ENCODE measurements at places on chromosomes 6 and 20. TPM values are rescaled to one million over a fixed set of nuclear protein-coding genes. Genes with fewer than 3 reads are reported as not detected.

GRCh38 chr20:21339499-21339898 lies 36.4 kb downstream of the XRN2 start:
- DNase-seq, result no peak

- no peak for DNase-seq
These were observed 9.6 kb downstream of the ZNF318 start for GRCh38 chr6:43359831-43360230.

Gene KIF13A
- total RNA-seq, result 110 TPM

DNA sequence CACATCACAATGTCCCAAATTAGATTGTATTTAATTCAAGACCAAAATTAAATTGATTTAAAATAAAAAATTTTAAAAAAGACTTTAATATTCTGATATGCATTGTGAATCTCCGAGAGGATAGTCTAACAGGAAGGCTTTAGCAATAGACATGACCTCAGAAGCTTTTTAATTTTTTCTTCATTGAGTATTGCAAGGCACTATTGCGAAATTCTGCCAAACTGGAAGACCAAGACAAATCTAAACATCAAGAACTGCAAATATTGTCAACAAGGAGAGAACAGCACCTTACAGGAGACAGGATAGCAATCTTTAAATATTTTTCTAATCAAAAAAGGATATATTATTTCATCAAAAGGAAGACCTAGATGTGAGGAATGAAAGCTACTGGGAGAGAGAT lies 56.9 kb downstream of the BMP5 start:
- no peak for DNase-seq

DNA sequence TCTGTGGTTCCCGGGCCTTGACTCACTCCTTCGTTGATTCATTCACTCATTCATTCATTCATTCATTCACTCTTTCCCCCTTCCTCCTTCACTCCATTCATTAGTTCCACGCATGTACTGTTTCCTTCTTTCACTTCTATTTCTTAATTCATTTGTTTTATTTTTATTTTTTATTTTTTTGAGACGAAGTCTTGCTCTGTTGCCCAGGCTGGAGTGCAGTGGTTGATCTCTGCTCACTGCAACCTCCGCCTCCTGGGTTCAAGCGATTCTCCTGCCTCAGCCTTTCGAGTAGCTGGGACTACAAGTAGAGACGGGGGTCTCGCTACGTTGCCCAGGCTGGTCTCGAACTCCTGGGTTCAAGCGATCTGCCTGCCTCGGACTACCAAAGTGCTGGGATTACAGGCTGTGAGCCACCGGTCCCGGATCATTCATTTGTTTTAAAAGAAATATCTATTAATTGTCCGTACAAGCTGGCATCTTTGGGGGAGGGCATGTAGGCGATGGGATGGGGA lies 427 bp upstream of the NFKBIE start:
- DNase-seq, result no peak

- DNase-seq, result no peak
These were observed 75.7 kb upstream of the PTCHD4 start for GRCh38 chr6:48186746-48187145.

- no peak for DNase-seq
These were observed 28.5 kb upstream of the CCR6 start for GRCh38 chr6:167094436-167094819.

- DNase-seq, result peak; percentile 97
These were observed 109.9 kb downstream of the NOL4L start for GRCh38 chr20:32474967-32475811.

GRCh38 chr6:79949233-79949632 lies 1.9 kb upstream of the ELOVL4 start:
- no peak for DNase-seq

GRCh38 chr20:10987651-10988383 lies 314.0 kb upstream of the JAG1 start:
- no peak for DNase-seq

DNA sequence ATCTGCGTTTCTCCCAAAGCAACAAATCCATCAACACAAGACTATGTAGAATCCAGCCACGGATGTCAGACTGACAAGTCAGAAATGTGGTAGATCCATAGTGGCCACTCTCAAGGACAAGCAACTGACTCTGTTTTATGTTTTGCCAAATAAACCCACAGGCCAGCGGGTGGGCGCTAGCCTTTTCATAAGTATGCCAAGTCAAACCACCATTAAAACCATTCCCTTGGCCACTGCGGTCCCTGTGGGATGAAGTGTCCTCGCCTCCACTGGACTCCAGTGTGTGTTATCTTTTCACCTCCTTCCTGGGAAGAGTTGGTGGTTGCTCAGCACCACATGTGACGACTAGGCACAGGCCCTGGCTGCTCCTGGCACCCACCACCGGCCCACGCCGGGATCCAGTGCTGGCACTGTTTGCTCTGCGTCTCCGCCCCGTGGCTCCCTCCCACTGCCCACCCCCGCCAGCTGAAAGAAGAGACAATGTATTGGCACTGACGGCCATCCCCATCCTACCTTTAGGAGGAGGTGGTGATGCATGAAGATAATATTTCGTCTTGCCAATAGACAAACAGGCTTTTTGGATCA lies 103.4 kb downstream of the FOXC1 start:
- DNase-seq, result no peak

Gene PLG
- total RNA-seq, result not detected

GRCh38 chr6:17281497-17282481 lies 628 bp downstream of the RBM24 start:
- DNase-seq, result peak; percentile 83

DNA sequence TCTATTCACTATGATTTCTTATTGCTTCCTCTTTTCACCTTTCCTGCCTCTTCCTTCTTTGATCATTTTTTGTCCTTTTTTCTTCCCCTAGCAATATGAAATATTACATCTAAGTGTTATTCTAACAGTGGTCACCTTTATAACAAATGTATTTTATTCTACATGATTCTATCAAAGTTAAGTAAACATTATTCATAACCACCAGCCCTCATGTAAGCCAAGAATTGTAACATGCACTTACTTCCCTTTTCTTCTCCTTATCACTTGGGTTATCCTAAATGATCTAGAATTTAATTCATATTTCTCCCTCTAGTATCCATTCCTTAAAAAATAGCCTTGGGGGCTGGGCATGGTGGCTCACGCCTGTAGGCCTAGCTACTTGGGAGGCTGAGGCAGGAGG lies 88.3 kb upstream of the SLC22A23 start:
- DNase-seq, result no peak

Gene THBS2
- total RNA-seq, result 358 TPM

- DNase-seq, result peak; percentile 98
These were observed at the start of gene PRRC2A for GRCh38 chr6:31620586-31621319. TSS of gene PRRC2A (plus strand) at chr6:31620715. CDS start at chr6:31622790, 2,075 bp downstream.

Gene SIRPD
- not detected for total RNA-seq

Gene MLIP
- total RNA-seq, result 3.6 TPM

Gene CDKN1A
- total RNA-seq, result 87.4 TPM

DNA sequence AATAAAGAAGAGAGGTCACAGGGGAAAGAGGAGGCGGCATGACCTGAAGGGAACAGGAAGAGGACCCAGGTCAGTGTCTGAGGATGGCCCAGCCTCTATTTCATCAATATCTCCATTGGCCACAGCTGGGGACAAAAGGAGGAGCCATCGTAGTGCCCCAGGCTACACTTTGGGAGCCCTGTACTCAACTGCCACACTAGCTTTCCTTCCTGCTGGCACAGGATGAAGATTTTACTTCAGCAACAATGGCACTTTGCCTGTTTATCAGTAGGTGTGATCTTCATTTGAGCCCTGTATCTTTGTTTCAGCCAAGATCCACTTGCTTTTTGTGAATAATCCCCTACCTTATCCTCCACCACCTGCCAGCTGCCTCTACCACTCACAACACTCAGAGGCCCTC lies 35.4 kb upstream of the RCAN2 start:
- DNase-seq, result no peak

- DNase-seq, result no peak
These were observed 84.1 kb downstream of the PRDM1 start for GRCh38 chr6:106170030-106170791.

GRCh38 chr20:33163856-33164762 lies 3.9 kb upstream of the BPIFA2 start:
- DNase-seq, result peak; percentile 60

Data from posterior vena cava (tissue), 2 donors.